Activated T-helper 2 cell treated with anti-CD3 and anti-CD28 coated beads, Interferon-gamma antibody, Interleukin-2, Interleukin-4, amounts not matched to agents 10 μg/mL and 5 μg/mL and 100 μg/mL, durations not matched to agents 14 hours and 24 hours and 36 hours (primary cell): ENCODE measurements at places on chromosomes 12 and 14. TPM values are rescaled to one million over a fixed set of nuclear protein-coding genes. Genes with fewer than 3 reads are reported as not detected.

- H3K27ac ChIP-seq, result no peak overlapping the region
- H3K27me3 ChIP-seq, result no peaks in the 10 kb centered on the region
- DNase-seq, result no peak
These were observed 19.0 kb downstream of the ALX1 start for GRCh38 chr12:85299053-85299452.

DNA sequence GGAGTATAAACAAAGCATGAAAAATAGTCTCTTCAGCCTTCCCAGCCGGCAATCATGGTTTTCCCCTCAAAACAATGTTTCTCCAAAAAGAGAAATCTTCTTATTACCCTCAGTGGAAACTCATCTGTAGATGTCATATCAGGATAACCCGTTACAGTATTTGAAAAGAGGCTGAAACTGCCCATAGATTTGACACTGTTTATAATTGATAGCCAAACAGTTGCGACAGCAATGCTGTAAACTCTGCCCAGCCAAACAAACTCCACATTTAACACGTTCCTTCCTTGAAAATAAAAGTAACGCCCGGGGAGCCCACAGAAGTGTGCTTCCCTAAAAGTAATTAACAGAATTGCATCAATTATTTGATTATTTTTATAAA is 201.3 kb upstream of the FOXN3 start:
- H3K4me3 ChIP-seq, result peak overlapping the region; percentile 91
- no peak for DNase-seq
- H3K36me3 ChIP-seq, result peaks cover 16% of the 10 kb centered on the region
- no peaks in the 10 kb centered on the region for H3K27me3 ChIP-seq

DNA sequence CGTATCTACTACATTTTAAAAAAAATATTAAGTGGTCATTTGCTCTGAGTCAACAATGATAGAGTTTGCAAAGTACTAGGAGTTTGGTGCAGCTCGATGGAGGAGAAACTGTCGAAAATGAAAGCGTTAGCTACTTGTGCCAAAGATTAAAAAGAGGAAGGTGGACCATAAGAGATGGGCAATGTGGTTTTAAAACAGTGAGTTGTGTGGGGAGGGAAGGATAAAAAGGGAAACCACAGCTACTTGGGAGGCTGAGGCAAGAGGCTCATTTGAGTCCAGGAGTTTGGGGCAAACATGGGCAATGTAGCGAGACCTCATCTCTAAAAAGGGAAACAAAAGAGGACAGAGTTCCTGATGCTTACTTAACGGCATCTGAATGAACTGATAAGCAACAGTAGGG is 18.2 kb upstream of the STRAP start:
- no peaks in the 10 kb centered on the region for H3K36me3 ChIP-seq
- no peak for DNase-seq
- H3K27me3 ChIP-seq, result peaks cover 29% of the 10 kb centered on the region
- peaks cover 7% of the 10 kb centered on the region for H3K4me1 ChIP-seq

GRCh38 chr14:56102941-56103340 is 15.3 kb upstream of the PELI2 start:
- no peaks in the 10 kb centered on the region for H3K4me1 ChIP-seq
- peaks cover 12% of the 10 kb centered on the region for H3K27me3 ChIP-seq
- H3K36me3 ChIP-seq, result no peaks in the 10 kb centered on the region
- H3K27ac ChIP-seq, result no peak overlapping the region
- no peak for DNase-seq
- no peak overlapping the region for H3K4me3 ChIP-seq

DNA sequence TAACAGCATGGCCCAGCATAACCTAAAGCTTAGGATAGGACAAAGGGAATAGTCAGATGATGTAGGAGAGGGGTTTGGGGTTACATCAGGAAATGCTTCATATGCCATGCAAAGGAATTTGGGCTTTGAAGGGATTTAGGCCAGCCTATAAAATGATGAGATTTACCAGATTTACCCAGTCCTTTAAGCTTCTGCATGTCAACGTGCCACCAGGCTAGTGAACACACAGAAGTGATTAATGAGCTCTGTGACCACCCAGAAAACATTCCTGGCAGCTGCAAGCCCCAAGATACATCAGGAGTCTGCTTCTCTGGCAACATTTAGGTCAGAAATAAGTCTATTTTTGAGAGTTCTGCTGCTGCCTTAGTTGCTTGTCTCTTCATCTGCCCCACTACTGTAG is 118.3 kb downstream of the LRIG3 start:
- no peak overlapping the region for H3K4me3 ChIP-seq
- no peaks in the 10 kb centered on the region for H3K36me3 ChIP-seq
- no peak overlapping the region for H3K27ac ChIP-seq
- H3K27me3 ChIP-seq, result no peaks in the 10 kb centered on the region

DNA sequence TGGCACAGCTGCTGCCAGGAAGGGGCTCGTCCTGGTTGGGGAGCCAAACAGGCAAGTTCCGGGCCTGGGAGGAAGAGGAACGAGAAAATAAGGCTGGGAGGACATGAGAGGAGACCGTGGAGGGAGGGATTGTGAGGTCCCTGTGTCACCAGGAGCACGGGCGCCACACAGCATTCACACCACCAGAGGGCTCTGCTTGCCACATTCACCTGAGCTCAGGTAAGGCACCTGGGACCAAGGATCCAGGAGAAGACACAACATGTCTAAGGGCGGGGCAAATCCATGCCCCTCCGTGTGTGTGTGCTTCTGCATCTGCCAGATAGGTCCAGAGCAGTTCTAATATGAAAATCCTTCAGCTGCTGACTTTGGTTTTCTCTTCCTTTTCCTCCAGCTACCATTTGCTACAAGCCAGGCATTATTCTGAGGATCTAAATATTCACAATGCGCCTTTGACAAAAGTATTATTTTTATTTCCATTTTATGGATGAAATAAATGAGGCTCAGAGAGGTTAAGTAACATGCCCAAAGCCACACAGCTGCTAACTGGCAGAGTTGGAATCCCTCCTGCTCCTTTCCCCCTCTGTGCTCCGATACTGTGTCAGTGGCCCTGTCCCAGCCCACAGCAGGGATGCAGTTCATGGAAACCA is 14.6 kb downstream of the RAPGEF3 start:
- H3K36me3 ChIP-seq, result no peaks in the 10 kb centered on the region
- H3K27ac ChIP-seq, result no peak overlapping the region
- DNase-seq, result no peak

GRCh38 chr14:76584271-76584702 is 177.0 kb upstream of the VASH1 start:
- H3K36me3 ChIP-seq, result no peaks in the 10 kb centered on the region
- H3K4me3 ChIP-seq, result no peak overlapping the region
- no peaks in the 10 kb centered on the region for H3K27me3 ChIP-seq
- H3K4me1 ChIP-seq, result no peaks in the 10 kb centered on the region
- no peak for DNase-seq

DNA sequence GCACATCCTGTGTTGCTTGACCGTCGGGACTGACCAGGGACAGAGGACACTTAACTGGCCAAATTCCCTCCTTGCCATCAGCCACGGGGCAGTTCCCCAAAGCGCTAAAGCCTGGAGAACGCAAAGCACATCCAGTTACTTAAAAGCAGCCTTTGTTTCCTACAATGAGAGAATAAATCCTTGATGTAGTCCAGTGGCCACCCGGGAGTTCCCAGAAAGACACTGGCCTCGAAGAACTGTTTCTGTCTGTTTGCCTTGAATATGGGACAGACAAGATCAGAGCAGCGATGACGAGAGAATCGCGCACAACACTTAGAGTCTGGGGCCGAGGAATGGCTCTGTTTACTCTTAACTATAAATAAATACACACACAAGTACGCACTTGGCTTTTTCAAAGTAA is 102.2 kb downstream of the TNFAIP2 start:
- H3K36me3 ChIP-seq, result no peaks in the 10 kb centered on the region
- H3K27ac ChIP-seq, result no peak overlapping the region
- H3K4me3 ChIP-seq, result no peak overlapping the region
- no peaks in the 10 kb centered on the region for H3K4me1 ChIP-seq
- no peak for DNase-seq

RPS6KL1 gene
- 10.8 and 12.0 TPM in 2 replicates for total RNA-seq

FERMT2 gene
- total RNA-seq, result 0.99 and 1.7 TPM in 2 replicates

LHX5 gene
- not detected in 2 replicates for total RNA-seq

NPFF gene
- not detected in 2 replicates for total RNA-seq
